ENCODE measurements at places on chromosomes 16 and 17.

GRCh38 chr16:47473792-47474191, 12.7 kb downstream of the PHKB start:
- DNase-seq = no peak

DNA sequence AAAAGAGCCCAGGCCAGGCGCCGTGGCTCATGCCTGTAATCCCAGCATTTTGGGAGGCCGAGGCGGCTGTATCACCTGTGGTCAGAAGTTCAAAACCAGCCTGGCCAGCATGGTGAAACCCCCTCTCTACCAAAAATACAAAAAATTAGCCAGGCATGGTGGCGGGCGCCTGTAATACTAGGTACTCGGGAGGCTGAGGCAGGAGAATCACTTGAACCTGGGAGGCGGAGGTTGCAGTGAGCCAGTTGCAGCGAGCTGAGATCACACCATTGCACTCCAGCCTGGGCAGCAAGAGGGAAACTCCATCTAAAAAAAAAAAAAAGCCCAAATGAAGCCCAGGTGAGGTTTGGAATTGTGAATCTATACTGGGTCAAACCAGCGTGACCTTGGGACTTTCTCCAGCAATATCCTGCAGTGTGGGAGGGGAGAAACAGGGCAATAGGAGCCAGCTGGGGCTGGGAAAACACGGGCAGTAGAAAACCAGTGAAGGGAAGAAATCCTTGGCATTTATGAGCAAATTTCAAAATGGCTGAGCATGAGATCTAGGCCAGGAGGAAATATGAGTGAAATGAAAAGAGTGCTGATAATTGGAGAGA, 8.2 kb upstream of the DHX8 start:
- no peak for DNase-seq

DNA sequence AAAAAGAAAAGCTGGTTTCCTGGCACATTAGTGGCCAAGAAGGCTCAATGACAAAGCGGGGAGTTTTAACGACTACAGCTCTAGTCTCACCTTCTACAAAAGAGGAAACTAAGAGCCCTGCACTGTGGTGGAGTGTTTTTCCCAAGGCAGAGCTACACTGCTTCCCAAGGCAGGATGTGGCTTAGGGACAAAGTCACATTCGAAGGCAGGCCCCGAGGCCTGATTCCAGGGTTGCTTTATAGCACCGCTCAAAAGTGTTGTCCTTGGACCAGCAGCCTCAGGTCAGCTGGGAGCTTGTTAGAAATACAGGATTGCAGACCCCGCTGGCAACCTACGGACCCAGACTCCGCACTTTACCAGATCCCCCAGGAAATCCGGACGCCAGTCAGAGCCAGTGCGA, 23.8 kb downstream of the TMEM92 start:
- no peak for DNase-seq

GRCh38 chr16:17780181-17780580, 309.4 kb upstream of the XYLT1 start:
- DNase-seq = no peak

DNA sequence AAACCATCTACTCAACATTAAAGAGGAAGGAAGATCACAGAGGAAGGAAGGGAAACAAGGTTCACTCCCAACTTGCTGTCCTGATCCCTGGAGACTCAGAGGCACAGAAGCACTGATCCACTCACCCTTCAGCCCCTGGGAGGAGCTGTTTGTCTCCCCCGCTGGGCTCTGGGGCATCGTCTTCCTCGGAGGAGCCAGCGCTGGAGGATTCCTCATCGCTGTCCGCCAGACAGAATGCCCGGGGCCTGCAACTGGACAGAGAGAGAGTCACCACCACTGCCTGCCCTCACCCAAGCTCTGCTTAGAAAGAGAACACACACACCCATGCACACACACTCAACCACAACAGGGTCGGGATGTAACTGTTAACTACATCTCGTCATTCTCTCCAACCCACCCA, 24.8 kb upstream of the ERN1 start:
- no peak for DNase-seq

DNA sequence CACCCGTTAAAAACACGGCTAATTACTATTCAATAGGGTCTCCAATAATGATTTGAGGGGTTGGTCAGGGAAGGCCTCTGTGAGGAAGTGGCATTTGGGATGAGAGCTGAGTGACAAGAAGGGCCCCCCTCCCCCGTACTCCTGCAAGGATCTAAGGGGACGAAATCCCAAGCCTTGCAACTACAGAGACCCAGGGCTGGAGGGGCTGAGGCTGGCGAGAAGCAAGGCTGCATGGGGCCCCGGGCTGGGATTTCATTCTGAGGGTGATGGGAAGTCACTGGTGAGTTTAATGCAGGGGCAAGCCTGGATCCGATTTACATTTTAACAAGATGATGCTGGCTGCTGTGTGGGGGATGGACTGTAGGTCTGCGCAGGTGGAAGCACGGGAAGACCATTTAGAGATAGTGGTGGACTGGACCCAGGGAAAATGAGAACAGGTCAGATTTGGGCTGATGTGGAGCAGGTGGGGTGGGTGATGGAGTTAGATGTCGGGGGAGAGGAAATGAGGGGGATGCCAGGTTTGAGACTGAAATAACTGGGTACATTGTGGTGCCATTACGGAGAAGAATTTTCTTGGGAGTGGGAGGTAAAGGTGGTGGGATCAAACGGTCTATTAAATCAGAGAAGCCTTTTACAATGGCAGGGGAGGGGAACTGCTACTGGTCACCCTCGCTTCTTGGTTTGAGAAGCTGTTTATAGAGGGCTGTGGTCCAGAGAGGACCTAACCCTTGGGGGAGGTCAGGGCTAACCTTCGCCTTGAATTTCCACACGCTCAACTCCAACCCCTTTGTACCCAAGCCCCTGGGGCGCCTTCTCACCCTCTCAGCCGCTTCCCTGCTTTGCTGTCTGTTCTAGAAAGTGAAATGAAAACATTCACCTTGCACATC, 932 bp upstream of the MYBBP1A start:
- DNase-seq = no peak

DNA sequence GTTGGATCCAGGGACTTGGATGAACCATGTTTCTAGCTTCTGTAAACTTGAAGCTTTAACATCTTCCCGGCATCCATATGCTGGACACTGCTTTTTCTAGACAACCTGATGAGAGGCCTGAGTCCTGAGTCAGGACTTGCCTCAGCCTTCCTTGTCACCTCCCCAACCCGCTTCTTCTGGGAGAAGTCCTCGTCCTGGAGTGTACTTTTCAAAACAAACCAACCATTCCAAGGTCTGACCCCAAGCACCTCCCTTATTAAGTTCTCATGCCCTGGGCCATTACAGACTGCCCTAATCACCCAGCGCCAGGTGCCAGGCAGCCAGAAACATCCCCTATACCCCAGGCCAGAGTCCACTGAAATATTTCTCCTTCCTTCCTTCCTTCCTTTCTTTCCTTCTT, 59.4 kb downstream of the CLEC19A start:
- DNase-seq = no peak

- DNase-seq = no peak
These were observed 57.2 kb downstream of the SDK2 start for GRCh38 chr17:73586921-73587602.

DNA sequence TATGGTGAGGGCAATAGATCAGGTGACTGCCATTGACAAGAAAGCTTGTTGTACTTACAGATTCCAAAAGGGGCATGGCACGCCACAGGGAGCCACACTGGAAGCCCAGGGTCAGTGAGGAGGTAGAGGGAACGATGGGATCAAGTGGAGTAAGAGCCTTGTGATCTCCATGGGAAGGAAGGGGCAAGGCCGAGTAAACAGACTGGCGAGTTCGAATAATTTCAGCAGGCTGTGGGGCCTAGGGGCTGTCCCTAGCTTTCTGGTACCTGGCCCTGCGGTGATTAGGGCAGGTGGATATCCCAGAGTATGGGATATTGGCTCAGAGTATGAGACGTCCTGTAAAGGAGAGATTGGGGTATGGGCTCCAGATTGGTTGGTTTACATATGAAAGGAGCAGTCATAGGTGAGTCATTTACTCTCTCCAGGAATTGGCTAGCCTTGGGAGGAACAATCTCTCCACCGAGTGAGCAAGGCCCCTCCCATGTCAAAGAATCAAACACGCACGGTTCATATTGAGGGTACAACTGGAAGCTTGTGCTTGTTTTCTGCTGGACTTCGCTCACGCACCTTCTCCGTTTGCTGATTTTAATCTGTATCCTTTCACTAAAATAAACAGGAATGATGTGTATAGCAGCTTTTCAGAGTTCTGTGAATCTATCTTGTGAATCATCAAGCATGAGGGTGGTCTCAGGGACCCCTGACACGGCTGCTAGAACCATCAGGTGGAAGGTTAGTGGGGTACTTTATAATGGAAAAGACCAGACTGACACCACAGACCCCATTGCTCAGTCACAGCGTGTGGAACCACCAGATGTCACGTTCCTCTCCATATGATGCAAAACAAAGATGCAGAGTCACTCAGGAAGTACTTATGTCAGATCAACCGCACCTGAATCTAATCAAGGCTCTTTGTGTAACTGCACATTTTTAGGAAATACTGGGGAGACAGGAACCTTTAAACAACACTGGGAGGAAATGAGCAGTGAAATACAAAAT, 27.9 kb downstream of the GABARAPL2 start:
- no peak for DNase-seq

- DNase-seq = no peak
These were observed 2.1 kb upstream of the SPG7 start for GRCh38 chr16:89506113-89506504.

- DNase-seq = peak; percentile 56
These were observed 2.8 kb downstream of the KDM6B start for GRCh38 chr17:7836596-7837407.

DNA sequence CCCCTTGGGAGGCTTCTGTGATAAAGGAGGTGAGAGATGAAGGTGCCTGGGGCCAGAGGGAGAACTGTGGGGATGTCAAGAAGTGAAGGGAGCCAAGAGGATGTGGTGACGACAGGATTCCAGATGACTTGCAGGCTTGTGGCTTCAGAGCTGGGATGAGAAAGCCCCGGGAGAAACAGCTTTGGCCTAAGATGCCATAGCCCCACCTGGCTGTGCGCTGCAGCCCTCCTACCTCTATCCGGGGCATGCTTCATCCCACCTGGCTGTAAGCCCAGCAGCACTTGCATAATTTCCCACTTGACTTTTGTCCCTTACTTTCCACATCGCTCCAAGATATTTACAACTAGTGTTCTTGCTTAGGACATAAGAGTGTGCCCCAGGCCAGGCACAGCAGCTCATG, 29.3 kb downstream of the GINS3 start:
- DNase-seq = no peak

- DNase-seq = no peak
These were observed 5.6 kb upstream of the ST3GAL2 start for GRCh38 chr16:70444249-70445063.

DNA sequence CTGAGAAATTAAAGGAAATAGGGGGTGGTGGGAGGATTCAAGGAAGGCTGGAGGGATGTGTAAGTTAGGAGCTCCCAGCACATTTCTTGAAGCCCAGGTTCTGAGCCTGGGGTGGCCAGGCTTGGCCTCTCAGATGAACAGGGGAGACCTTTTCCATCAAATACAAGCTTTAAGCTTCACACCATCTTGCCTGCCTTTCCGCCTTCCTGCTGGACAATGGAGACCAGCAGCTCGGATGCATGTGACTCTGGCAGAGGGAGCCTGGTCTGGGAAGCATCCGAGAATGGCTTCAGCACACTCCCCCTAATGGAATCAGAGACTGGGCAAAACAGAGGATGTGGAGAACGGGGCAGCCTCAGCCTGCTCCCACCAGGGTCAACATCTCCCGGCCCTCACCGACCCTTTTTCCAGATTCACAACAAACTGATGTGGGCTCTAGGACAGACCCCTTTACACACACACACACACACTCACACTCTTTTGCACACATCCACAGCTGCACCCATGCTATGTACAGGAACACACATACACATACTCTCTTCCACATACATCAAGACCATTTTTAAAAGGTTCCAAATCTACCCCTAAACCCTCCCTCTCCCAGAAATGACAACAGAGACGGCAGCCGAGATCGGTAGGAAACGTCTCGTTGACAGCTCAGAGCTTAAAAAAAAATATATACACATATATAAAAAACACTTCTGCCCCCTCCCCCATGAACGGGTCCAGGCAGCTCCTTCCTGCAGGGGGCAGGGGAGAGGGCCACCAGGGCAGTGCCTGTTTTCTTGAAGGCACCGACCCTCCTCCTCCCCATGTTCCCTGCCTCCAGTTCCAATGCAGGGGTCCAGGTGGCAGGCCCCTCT, 6.5 kb upstream of the ATXN7L3 start:
- no peak for DNase-seq

- no peak for DNase-seq
These were observed 19.7 kb downstream of the LRRC36 start for GRCh38 chr16:67346341-67346740.

DNA sequence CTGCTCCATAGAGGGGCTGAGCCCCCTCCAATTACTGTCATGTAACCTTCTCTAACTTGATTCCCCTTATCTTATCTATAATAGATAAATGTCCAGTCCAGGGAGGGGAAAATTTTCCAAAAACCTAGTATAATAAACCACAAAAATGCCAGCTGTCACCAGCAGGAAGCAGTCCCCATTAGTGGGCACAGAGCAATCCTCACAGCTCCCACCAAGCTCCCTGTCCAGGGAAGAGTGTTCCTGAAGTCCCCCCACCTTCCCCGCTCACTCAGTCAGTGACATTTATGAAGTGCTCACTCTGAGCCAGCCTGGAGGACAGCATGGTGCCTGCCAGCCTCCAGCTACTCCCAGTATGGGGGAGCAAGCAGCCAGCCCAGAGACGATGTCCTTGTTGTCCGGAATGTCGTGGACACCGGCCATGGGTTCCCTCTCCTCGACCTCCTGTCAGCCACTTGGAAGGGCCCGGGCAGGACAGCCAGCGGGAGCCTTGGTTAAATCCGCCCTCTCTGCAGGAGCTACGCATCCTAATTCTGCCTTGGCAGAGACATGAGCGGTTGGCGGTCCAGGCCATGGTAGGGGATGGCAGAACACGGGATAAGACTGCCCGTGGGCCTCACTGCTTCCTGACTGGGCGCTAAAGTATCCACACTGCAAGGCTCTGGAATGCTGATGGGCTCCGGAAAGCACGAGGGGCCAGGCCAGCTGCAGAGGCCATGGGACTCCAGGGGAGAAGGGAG, 102.0 kb upstream of the CDH5 start:
- no peak for DNase-seq

DNA sequence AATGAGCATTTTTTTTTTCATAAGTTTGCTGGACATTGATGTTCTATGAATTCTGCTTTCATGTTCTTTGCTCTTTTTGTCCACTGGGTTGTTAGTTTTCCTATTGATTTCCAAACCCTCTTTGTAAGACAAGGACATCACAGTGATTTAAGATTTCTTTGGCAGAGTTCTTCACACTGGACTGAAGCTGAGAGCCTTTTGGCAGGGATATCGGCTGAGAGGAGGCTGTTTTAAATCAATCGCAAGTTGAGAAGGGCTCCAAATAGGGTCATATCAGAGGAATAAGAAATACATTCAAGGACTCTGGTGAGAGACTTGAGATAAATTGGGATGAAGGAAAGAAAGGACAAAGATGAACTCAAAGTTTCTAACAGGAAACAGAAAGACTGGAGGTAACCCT, 165.8 kb upstream of the AXIN2 start:
- DNase-seq = no peak

DNA sequence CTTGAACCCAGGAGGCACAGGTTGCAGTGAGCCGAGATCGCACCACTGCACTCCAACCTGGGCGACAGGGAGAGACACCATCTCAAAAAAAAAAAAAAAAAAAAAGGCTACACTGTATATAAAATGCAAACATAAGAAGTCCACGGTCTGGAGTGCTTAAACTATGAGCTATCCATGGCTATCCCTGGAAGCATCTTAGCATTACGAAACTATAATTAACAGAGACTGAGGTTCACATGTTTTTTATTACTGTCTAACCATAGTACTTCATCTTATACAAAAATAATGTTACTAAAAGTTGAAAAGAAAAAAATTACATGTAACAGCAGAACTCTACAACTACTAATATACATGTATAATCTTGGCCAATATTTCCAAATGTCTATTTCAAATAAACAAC, 32.8 kb downstream of the HELZ start:
- DNase-seq = no peak
